Stimulated activated CD8-positive, alpha-beta memory T cell treated with anti-CD3 and anti-CD28 coated beads, Interleukin-7, amount 100 ng/mL, for 24 hours (primary cell): ENCODE measurements at places on chromosomes 7 and 10.

GRCh38 chr10:99430116-99430450 lies 341 bp downstream of the GOT1 start:
- DNase-seq = no peak

DNA sequence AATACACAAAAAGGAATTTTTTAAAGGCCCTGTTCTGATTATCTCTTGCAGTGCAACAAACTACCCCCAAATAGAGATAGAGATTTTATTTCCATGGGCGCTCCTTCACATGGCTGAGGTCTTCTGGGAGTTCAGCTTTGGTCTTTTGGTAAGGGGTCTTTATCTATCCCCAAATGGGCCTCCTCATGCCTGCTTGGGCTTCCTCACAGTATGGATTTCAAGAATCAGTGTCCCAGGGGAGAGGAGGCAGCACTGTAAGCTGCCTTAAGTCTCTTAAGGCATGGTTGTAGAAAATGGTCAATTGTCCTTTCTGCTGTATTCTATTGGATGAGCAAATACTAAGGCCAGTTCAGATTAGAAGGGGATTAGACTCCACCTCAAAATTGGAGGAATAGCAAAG lies 966.2 kb downstream of the TYW1 start:
- no peak for DNase-seq

DNA sequence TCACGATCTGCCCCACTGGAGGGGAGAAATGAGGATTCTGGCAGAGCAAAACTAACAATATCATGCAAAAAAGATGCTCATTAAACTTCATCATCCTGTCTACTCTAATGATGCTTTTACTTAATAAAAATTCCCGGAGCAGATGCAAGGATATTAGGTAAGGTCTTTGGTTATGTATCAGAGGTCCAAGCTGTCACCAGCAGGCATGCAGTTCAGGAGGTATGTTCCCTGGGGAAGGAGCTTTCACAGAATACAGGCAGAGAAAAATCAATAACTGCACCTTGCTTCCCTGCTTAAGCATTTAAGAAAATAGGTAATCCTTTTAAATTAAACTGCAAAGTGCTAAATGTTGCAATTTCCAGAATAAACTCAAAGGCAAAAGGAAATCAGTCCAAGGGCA lies 81.6 kb upstream of the C1QL3 start:
- no peak for DNase-seq

- DNase-seq = no peak
These were observed 333.6 kb downstream of the LRRTM3 start for GRCh38 chr10:67259319-67259929.

GRCh38 chr10:36256166-36256565 lies 614.1 kb upstream of the FZD8 start:
- DNase-seq = no peak

- DNase-seq = no peak
These were observed 28.5 kb downstream of the GLUD1 start for GRCh38 chr10:87066178-87066577.
